ENCODE measurements at places on chromosomes 6 and 20.

- DNase-seq = no peak
Observed at GRCh38 chr20:60138256-60139220, 180.3 kb downstream of the CDH26 start.

DNA sequence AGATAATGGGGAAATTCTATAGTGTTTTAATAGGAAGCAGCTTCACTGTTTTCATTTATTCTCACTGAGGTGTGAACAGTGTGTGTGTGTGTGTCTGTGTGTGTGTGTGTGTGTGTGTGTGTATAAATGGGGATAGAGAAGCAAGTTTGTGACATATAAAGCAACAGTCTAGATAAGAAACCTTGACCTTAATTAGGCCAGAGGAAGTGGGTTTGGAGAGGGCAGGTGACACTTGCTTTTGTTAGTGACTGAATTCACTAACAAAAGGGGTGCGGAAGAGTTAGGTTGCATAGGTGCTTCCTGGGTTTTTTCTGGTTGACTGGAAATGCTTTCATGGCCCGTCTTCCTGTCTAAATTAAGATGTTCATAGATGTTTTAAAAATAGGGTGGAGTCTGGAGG is 515.7 kb upstream of the FLRT3 start:
- no peak for DNase-seq

DNA sequence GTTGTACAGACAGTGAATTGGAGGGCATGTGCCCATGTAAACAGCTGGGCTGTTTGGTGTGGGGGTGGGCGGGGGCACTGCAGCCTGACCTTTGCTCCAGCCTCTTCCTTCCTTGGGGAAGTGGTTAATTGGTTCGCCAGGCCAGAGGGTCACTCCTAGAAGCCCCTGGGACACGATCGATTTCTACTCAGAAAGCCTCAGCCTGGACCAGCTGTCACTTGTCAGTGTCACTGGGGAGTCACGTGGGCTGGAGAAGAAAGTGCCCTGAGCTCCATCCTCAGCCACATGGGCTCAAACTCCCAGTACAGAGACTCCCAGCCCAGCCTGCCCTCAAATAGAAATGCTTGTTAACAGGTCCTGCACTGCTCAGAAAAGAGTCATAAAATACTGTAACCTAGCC is 423.8 kb upstream of the SULF2 start:
- DNase-seq = no peak

GRCh38 chr20:23136893-23137745 is 51.0 kb upstream of the CD93 start:
- no peak for DNase-seq

DNA sequence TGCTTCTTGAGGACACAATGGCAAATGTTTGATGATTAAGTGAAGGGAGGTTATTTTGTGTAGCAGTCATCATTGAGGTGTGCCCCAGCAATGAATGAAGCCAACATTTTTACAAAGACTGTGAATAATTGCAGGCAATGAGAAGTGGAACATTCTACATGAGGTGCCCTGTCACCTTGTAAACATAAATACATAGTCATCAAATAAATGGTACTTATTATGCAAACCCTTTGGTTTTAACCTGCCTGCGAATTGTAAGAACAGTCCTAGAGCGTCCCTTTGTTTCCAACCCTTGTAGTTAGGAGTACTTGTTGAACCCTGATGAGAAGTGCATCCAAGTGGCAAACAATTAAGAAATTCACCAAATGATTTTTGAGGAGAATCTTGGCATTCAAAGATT is 7.1 kb upstream of the KIZ start:
- no peak for DNase-seq

- no peak for DNase-seq
Observed at GRCh38 chr6:112284603-112285002, 30.2 kb upstream of the LAMA4 start.

DNA sequence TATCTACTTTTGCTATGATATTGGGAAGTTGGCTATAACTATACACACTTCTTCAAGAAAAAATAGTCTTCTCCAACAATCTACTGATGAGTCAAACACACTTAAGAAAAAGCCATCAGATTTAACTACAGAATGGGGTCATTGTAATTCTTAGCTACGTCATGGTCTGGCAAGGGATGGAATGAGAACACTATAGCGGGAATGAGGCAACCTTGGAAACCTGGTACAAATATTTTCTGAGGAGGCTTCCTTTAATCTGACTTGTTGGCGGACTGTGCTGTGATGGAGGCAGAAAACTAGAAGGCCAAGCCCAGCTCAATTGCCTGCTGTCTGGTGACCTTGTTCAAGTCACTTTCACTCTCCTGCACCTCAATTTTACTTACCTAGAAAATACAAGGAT is 586.8 kb upstream of the JAG1 start:
- no peak for DNase-seq

- no peak for DNase-seq
Observed at GRCh38 chr6:159233365-159234101, 64.3 kb downstream of the FNDC1 start.
